ENCODE measurements at places on chromosomes 6 and 20.
A peak's percentile ranks its signal among the peaks of the same experiment; 100 is the strongest.

DNA sequence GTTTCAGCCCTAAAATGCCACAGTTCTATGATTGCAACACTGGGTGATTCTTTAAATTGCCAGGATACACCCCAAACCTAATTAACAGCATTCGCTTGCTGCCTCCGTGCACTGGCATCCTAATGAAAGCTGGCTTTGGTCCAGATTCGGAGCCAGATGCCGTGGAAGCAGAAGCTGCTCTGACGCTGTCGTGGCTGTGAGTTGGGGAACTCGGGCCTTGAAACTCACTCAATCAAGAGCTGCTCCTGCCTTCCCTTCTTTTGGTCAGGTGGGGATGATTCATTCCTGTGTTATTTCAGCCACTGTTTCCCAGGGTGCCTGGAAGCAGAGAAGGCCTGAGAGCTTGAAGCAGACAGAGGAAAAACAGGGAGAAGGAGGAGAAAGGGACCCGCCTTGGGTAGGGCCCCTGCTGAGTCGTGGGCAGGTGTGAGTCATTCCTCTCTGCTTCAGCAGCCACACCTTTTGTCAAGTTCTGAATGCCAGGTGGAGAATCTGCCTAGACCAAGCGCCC is 36.2 kb upstream of the DSP start:
- peak; percentile 63 for DNase-seq

DNA sequence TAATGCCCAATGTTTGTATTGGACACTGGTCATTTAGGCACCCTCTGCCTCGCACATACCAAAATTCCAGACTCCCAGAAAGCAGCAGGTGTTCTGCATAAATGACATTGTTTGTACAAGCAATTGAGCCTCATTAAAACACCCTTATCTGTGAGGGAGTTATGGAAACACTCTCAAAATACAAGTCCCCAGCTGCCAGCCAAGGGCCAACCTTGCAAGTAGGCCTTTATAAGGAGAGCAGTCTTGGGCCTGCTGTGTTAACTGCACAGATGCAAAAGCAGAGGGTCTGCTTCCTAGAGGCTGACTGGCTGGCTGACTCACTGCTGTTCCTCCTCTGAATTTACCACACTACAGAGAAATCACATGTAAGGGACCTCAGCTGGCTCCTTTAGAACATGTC is 150.4 kb upstream of the HMGN3 start:
- DNase-seq: peak; percentile 33

DNA sequence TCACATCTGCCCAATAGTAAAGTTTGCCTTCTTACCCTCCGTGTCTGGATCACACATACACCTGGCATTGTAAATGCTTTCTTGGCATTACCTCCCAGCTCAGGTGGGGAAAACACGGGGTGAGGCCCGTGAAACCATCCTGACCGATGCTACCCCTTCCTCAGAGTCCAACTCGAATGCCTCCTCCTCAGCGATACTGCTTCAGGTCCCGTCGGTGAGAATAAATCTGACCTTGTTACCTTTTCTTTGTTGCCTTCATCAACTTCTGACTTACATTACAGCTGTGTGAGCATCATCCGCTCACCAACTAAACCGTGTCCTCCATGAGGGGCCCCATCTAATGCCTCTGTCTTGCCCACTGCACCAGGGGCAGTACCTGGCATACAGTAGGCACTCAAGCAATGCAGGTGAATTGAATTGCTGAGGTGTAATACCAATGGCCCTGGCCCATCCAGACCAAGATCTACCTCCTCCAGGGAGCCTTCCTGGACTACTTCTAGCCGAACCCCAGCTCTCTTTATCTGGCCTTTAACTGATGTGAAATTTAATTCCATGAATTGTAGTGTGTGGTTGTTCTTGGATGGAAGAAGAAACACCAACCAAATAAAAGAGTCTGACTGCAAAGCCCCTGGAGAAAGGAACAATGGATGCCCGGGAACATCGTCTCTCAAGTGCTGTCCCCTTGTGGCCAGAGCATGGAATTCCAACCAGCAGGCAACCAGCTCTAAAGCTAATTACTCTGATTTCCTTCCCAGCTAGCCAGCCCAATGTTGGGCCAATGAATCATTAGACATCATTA is 141.5 kb downstream of the ANKRD60 start:
- DNase-seq: peak; percentile 46

- DNase-seq: no peak
Observed at GRCh38 chr6:139161817-139162284, 27.0 kb downstream of the HECA start.

GRCh38 chr6:165615636-165616035 is 47.4 kb downstream of the PDE10A start:
- peak; percentile 40 for DNase-seq

DNA sequence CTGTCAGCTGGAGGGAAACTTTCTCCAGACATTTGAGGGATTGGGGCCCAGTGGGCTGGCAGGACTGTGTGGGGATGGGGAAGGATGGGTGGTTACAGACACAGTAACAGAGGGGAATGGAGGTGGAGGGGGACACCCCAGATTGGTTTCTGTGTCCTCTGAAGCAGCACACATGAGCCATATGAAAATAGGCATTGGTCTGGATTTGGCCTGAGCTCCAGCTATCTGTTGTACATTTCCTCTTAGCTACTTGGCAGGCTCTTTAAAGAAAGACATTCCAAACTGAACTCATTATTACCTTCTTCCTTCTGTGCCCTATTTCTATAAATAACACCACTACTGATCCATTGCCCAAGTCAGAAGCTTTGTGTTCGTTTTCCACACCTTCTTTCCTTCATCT is 72.0 kb upstream of the PRL start:
- DNase-seq: no peak

GRCh38 chr6:53284901-53285300 is 63.8 kb downstream of the ELOVL5 start:
- no peak for DNase-seq

DNA sequence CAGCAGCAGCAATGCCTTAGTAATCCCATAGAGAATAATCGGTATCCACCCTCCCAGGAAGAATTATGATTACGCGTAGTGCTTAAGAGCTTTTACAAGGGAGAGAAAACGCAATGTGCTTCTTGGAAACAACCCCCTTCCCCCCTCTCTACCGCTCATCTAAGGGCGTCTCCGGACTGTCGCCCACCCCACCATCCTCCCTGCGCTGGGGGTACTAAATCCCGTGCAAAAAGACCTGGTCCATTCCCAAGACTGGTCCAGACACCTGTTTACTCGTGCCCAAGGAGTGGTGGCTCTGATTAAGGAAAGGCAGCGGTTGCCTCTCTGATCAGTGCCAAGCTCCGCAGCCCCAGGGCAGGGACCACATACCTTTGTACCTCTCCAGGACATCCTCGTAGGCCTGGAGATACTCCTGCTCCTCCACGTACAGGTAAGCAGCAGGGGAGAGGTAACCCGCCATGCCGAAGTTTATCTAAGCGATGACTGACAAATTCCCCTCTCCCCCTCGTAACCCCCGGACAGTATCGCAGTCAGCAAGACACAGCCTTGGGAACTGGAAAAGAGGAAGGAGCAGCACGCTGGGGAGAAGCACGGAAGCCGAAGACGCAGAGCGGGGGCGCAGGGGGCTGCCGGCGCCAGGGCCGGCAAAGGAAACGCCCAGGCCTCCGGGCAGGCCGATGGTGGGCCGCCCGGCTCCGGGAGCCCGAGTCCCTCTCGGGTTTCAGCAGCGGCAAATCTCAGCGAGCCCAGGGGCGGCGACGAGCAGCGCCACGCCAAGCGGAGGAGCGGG is 112.0 kb upstream of the BEND6 start:
- peak; percentile 66 for DNase-seq

DNA sequence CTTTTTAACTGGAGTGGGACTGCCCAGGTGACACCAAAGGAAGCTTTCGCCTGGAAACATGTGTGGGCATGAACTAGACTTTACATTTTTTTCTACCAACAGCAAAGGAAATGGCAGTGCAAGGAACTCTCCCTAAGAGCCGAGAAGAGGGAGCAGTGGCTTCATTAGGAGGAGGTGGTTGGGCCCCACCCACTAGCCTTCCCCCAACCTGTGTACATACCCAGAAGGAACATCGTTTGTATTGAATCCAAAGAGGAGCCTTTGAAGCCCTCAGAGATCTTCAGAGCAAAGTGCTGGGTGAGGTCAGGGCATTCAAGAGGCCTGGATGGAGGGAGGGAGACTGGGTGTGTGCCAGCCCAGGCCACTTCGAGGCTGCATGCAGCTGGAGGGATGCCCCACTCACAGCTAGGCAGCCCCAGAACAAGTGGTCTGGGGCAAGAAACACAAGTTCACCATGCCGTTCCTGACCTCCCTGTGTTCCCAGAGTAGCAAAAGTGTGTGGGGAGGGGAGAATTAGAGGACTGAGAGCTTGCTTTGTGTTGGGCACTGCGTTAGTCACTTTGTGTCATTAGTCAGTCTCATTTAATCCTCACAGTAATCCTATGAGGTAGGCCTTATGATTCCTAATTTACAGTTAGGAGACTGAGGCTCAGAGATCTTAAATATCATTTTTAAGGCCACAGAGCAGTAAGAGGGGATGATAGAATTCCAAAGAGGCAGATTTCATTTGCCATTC is 191.6 kb upstream of the SUPT3H start:
- no peak for DNase-seq

DNA sequence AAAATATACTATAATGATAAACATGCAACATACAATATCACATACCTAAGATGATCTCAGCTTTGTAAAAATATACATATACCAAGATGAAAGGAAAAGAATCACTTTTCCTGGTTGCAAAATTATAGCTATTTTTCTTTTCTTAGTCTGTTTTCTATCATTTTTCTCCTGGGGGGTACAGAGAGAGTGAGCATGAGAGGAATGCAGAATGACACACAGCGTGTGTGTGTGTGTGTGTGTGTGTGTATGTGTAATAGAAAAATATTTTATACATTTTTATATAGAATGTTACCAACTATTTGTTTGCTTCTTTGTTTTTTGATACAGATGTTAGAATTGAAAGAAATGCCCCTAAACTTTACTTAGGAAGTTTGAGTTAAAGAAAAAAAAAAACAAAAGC is 64.3 kb downstream of the FAM83B start:
- DNase-seq: no peak

DNA sequence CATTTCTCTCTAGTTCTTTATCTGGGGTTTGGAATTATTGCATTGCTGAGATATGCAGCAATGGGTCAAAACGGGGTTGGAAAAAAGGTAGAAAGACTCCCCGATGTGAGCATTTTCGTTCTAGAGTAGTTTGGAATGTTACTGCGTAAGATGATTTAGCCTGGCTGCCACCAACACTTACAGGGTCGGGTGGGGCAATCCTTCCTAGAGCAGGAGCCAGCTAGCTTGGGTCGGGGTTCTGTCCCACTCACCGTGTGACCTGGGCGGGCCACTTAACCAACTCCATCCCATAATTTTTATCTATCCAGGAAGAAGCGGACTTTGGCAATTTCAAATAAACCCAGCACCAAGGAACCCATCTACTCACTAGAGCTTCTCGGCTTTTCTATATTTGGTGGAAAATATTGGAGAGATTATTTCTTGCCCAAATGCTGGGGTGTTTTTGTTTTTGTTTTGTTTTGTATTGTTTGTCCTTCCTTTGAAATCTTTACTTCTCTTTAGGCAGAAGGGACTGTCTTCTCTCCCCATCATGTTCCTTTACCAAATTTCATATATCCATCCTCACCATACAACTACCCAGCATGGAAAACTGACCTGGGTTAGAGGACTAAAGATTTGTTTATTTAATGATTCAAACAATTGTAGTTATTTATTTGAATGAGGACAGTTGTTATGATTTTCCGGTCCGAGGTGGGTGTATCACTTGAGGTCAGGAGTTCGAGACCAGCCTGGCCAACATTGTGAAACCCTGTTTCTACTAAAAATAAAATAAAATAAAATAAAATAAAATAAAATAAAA is 72.4 kb downstream of the GPX5 start:
- DNase-seq: peak; percentile 14

Measured in fibroblast of mammary gland (primary cell).